ENCODE measurements at places on chromosomes 7 and 10.

DNA sequence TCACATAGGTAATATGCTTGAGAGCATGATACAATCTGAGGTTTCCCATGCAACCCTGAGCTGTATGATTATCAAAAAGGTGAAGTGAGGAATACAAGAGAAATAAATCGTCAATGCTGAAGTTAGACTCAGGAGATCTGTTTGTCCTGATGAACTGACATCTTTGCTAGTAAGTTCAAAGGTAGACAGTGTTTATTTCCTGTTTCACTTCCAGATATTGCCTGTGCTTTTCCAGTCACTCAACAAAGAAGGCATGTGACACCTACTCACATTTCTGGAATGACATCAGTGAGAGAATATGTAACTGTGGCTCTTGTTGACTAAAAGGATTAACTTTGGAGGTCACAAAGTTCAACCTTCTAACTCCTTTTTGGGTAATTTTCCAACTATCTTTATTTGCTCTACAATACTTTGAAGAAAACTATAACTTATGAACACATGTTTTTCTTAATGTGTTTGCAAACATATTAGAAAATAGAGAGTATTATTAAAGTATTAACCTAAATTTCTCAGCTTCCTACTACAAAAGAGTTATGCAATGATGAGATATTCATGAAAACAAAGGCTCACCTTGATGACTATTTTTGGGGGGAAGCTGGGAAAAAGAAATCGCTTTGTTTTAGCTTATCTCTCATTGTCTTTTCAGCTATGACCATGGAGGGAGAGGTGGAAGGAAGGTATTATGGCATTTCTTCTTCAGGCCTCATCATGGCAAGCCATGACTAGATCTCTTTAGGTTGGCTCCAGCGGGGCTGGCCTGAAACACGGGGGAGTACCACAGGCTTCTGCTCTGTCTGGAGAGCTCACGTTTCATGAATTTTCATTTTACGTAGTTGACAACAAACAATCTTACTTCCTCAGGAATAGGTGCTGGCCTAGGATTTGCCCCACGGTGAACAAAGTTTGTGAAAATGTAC is 214.7 kb upstream of the SLC26A5 start:
- no peak for DNase-seq

- DNase-seq = no peak
Observed at GRCh38 chr10:6958711-6959110, 378.6 kb upstream of the PRKCQ start.

GRCh38 chr10:71746344-71747037 is 26.8 kb downstream of the VSIR start:
- DNase-seq = peak; percentile 66

- no peak for DNase-seq
Observed at GRCh38 chr10:4588824-4589223, 237.2 kb upstream of the AKR1E2 start.

- DNase-seq = no peak
Observed at GRCh38 chr10:58868736-58869435, 307.6 kb upstream of the PHYHIPL start.

Data from activated CD4-positive, alpha-beta T cell treated with anti-CD3 and anti-CD28 coated beads for 36 hours (primary cell).